CD8-positive, alpha-beta T cell (primary cell): ENCODE measurements at places on chromosomes 13 and 19.

DNA sequence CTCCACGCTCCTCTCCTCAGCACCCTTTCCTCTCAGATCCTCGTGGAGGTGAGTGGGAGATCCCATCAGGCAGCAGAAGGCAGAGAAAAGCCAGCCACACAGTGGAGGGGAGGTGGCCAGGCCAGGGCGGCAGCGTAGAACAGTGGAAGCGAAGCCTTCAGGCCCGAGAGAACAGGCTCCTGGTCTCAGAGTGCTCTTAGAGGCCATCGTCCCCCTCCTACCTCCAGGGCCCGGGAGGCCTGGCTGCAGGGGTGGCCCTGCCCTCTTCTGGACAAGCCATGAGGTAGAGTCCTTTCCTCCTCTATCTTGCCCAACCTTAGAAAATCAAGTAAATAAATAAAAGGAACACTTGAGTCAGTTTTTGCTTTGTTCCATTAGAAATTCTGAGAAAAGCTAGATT lies 202.0 kb downstream of the KATNAL1 start:
- DNase-seq: no peak

DNA sequence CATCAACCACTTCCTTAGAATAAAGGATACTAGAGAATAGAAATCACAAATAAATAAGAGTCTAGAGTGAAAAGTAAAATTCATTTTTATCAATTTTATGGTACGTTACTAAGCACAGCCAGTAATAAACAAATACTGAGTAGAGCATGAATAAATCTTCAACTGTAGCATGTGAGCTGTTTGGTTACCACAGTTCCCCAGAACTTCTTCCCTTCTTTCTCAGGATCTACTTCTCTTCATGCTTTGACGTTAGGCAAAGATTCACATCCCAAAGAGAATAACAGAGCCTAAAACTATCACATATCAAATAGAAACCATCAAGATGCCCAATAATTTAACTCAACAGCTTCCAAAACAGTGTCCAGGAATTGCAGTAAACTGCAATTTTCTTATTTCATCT lies 7.4 kb downstream of the RUBCNL start:
- no peak for DNase-seq

GRCh38 chr19:49738268-49738667 lies 24.8 kb downstream of the TSKS start:
- no peak for DNase-seq

GRCh38 chr13:73985783-73986182 lies 148.4 kb downstream of the KLF12 start:
- no peak for DNase-seq

- DNase-seq: no peak
These were observed 29.4 kb downstream of the MARK4 start for GRCh38 chr19:45280471-45280961.

DNA sequence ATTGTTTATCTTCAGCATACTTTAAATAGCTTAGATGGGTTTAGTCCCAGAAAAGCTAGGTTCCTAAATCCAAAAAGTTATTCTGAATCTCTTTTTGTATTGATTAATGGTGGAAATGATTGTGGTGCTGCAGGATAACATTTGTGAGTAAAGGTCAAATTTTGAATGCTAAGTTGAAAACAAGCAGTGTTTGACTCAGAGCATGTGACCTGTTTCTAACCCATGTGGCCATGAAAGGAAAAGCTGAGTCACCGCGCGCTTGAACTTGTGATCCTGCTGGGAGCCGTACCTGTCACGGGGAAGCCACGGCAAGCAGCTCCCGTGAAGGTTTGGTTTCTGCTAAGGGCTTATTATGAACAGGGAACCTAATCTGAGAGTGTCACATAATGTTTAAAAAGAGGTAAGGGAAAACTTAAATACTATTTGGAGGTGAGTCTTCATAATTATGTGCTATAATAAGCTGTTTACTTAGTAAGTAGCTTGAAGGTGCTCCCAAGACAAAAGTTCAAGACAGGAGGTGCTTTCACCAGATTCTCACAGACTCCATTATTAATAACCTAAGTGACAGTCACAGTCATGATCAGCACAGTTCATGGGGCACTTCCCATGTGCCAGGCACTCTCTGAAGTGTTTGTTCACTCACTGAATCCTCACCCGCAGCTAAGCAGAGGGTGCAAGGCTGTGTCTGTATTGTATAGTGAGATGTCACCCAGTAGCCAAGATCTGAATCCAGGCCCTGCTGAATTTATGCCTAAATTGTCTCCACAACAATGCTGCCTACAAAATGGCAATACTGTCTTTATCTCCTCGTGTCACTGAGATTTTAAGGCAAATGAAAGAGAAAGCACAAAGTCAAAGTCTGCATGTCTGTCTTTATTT lies 286.5 kb downstream of the MYO16 start:
- peak; percentile 44 for DNase-seq

DNA sequence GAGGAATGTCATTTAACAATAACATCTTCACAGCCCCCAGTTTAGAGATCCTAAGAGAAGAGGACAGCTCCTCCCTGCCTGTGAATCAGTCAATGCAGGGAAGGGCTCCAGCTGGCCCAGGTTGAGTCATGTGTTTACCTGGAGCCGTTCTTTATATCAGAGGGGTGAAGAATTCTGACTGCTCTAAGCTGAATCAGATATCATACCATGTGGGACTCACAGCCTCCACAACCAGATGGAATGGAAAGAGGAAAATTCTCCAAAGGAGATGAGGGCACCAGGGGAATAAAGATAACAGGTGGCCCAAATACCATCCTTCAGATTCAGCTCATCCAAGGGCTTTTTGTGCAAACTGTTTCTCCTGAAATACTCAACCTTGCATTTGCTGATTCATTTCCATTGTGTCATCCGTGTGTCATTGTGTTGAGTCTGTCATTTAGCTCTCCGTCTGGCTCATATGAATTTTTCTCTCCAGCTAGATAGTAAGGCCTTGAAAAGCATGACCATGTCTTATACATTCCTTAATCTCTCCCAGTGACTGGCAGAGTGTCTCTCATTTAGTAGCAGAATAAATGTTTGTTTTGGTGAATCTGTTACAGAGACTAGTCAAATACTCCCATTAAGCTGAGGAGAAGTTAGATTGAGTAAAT lies 217.9 kb downstream of the RFC3 start:
- no peak for DNase-seq

- no peak for DNase-seq
These were observed 248.8 kb downstream of the RGCC start for GRCh38 chr13:41706152-41706551.
